ENCODE measurements at places on chromosomes 12 and 14.

DNA sequence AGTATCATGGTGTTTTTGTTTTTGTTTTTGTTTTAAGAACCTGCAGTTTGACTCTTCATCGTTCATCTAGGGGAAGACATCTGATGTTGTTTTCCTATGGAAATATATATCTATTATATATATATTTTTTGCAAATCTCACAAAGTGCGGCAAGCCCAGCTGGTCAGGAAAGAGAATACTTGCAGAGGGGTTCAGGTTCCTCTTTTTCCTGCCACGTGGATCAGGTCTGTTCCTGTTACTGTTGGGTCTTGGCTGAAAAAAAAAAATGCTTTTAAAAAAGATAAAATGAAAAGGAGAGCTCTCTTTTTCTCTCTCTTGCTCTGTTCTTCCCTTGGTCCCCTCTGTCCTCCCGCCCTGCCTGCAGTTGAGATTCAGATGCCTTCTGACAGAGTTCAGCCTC, 179.4 kb upstream of the BCL2L14 start:
- no peak for DNase-seq

GRCh38 chr12:127636882-127637281, 630.1 kb upstream of the TMEM132C start:
- no peak for DNase-seq

DNA sequence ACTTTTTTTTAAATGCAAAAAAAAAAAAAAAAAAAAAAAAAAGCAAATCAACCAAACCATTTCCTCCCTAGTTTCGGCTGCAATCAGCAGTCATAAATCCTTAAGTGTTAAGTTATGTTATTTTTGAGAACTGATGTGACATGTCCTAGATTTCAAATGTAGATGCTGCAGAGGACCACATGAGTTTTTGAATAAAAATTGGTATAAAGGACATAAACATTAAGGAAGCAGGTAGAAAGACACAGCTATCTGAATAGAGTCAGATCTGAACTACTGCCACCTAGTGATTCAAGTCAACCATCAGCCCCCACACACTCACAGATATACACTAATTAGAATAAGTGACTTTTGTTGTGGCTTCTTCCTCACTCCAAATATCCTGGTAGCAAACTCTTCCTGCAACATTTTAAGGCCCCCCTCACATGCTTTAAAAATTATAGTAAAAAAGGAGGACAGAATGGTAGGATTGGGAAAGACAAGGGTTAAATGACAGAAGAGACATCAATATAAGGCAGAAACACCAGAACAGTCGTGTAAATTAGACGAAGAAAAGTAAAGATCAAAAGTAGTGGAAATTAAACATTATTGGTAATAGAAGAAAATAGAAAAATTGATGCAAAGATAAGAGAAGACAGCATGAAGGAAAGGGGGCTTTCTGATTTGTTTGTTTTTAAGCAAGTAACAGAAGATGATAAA, 394.5 kb upstream of the ATP2B1 start:
- DNase-seq = no peak

DNA sequence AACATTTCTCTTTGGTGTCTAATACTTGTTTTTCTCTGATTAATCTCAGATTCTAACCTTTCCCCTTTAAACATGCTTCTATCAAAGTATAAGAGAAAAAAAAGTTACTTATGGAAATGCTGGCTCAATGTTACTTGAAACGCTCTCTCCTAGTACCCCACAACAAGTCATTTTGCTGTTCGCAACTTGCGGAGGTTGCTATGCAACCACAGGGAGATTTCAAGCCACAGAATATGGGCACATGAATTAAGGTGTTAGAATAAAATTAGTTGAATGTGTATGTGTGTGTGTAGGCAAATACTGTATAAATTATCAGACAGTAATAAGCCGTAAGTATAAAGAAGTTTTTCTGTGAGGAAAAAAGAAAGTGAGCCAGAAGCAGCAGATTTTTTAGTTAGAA, 80.6 kb downstream of the CCDC59 start:
- DNase-seq = no peak

- no peak for DNase-seq
Measured at GRCh38 chr12:61272441-61272840, 987.8 kb upstream of the USP15 start.

- no peak for DNase-seq
Measured at GRCh38 chr14:85276979-85277228, 253.0 kb upstream of the FLRT2 start.

- DNase-seq = no peak
Measured at GRCh38 chr12:112967858-112968257, 10.5 kb upstream of the OAS2 start.

DNA sequence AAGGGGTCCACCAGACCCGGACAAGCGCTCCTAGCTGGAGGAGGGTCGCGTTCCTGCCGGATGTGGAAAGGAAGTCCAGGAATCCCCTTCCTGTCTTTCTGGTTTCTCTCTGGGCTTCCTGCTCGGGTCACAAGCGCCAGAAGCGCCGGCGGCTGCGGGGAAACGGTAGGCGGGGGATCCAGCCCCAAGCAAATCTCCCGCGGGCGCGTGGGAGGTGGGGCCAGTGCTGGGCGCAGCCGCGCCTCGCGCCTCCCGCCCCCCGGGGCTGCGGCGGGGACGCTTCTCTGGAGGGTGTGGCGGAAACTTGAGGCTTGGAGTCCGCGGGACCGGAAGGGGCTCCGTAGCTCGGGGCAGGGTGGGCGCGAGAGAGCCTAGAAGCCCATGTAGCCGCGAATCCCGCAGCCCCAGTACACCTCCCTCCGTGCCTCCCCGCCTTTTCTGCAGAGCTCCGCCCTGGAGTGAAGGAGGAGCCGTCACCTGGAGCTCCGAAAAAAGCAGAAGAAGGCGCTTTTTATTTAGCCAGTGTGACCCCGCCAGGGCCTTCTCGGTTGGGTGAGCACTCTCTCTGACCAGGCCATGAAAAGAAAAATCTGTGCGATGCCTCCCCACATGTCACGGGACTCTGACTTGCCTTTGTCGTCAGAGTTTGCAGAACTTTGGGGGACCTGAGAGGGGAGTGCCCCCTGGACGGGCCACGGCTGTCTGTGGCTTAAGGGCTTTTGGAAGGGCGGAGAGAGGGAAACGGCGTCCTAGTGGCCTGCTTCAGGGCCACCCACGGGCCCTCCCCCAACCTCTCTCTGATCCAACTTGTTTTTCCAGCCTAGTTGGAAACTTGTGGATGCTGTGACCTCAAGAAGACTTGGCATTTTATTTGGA, 21.4 kb upstream of the CLEC2D start:
- DNase-seq = no peak

GRCh38 chr12:53383258-53383657, 3.3 kb downstream of the SP1 start:
- DNase-seq = no peak

DNA sequence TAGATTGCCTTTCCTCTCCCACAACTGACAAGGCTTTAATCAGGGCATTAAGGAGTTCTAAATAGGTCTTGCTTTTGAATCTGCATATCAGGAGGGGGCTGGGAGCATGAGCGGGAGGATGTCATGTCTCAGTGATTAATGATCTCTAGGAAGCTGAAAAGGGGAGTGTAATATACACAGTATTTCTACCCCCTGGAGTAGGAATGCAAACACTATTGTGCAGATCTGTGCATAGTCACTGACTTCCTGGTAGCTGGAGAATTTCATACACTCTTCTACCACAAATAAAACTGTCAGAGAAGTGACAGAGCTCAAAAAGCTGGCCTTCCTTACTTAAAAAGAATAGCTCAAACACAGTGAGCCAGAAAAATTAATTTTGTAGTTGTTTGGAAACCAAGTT, 65.8 kb downstream of the RIC8B start:
- no peak for DNase-seq

DNA sequence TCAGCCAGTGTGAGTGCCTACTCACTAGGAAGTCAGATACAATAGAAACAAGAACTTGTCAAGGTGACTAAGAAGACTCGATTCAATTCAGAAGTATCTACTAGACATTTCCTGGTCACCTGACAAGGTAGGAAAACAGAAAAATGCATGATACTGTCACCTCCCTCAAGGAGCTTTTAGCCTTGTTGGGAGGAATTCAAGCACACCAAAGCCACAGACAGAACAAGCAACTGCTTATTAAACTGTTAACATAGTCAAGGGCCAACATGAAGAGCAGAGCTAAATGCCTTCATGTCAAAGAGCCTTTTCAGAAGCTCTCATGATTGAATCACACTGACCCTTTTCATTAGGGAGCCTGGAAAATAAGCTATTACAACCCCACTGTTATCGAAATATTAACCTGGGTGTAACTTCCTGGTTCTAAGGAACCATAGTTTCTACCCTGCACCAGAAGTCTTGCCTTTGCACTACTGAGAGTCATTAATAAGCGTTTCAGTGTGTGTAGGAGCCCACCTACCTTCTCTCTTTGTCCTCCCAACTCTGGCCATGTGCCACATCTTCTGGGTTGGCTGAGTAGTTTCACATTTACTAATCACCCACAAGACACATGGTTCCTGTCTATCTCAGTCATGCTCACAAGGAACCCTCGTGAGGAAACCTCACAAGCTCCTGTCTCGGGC, 31.0 kb upstream of the LGALS3 start:
- DNase-seq = no peak

- DNase-seq = peak; percentile 83
Measured at GRCh38 chr14:64438181-64438841, 27.0 kb upstream of the AKAP5 start.

- no peak for DNase-seq
Measured at GRCh38 chr12:86484473-86484872, 228.3 kb upstream of the MGAT4C start.

DNA sequence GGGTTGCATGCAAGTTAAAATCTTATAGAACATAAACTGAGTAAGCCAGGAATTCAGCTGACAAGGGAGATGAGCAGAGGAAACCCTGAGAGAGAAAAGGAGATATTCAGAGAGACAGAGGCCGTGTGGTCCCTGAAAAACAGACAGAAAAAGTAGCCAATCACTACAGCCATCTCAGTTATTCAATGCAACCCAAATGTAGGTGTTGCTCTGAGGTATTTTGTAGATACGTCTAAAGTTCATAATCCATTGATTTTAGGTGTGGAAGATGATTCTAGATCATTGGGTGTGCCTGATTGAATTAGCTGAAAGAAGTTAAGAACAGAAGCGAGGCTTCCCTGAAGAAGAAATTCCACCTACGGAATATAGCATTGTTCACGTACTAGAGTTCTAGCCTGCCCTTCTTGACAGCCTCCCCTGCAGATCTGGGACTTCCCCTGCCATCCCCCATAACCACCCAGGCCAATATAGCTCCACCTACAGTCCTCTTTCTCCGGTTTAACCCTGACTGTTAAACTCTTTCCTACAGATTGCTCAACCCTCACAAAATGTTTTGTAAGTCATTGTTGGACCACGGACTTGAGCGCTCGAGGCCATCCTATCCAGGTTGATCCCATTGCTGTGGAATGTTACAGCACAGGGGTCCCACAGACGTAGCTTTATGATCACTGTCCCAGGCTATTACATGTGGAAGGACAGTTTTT, 21.7 kb downstream of the AICDA start:
- no peak for DNase-seq

GRCh38 chr14:63524537-63525155, 18.5 kb downstream of the PPP2R5E start:
- no peak for DNase-seq

DNA sequence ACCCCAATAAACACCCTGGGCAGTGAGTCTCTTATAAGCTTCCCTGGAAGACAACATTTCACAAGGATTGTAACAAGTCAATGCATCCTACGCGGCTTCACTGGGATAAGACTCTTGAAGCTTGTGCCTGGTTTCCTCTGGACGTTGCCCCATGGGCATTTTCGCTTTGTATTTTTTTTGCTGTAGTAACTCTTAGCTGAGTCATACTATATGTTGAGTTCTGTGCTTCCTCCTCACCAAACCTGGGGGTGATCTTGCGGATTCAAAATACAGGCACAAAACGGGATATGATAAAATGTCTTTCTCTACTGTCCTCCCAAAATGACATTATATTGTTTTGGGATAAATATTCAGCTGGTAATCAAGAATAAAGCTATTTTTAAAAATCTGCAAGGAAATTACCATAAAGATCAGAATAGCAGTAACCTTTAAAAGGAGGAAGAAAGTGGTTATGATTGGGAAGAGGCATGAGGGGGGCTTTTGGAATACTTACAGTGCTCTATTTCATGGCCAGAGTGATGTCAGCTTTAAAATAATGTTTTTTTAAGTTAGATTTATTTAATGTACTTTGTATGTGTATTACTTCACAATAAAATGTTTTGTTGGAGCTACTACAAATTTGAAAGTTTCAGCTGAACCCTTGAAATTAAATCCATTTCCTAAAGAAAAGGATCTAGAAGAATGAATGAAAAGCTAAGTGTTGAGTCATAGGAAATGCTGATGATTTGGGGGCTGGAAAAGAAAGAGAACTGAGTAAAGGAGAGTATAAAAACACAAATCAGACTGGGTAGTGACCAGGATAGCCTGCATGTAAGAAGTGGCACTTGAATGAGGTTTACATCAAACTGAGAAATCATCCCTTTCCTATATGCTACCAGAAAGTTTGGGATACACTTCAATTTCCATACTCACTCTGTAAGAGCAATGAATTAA, 14.7 kb downstream of the BTBD7 start:
- no peak for DNase-seq

DNA sequence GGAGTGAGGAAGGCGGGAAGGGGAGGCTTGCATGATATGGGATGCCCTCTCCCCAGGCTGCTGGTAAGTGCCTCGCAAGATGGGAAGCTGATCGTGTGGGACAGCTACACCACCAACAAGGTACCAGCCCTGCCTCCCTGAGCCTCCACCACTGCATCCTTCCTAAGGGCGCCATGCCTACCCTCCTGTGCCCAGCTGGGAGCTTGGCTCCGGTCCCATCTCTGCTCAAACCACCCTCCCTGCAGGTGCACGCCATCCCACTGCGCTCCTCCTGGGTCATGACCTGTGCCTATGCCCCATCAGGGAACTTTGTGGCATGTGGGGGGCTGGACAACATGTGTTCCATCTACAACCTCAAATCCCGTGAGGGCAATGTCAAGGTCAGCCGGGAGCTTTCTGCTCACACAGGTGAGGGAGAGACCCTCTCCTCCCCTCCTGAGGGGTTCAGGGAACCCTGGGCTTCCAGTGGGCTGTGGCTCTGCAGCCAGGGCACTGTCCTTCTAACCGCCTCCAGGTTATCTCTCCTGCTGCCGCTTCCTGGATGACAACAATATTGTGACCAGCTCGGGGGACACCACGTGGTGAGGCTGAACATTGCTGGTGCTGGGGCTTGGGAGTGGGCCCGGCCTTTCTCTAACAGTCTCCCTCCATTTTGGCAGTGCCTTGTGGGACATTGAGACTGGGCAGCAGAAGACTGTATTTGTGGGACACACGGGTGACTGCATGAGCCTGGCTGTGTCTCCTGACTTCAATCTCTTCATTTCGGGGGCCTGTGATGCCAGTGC, 2.6 kb downstream of the GNB3 start:
- DNase-seq = no peak

- DNase-seq = no peak
Measured at GRCh38 chr12:67937822-67938221, 51.4 kb upstream of the IFNG-AS1 start.

- DNase-seq = no peak
Measured at GRCh38 chr12:127678945-127679344, 588.0 kb upstream of the TMEM132C start.

GRCh38 chr12:120982659-120983058, 4.3 kb downstream of the HNF1A start:
- DNase-seq = no peak

- no peak for DNase-seq
Measured at GRCh38 chr12:22653075-22653474, 28.1 kb downstream of the ETNK1 start.
